ENCODE measurements at places on chromosomes 1 and 21.

- no peak for DNase-seq
These were observed 151.1 kb downstream of the LYPLAL1 start for GRCh38 chr1:219324629-219325367.

- no peak for DNase-seq
These were observed 49.8 kb upstream of the MTF2 start for GRCh38 chr1:93029317-93029716.

DNA sequence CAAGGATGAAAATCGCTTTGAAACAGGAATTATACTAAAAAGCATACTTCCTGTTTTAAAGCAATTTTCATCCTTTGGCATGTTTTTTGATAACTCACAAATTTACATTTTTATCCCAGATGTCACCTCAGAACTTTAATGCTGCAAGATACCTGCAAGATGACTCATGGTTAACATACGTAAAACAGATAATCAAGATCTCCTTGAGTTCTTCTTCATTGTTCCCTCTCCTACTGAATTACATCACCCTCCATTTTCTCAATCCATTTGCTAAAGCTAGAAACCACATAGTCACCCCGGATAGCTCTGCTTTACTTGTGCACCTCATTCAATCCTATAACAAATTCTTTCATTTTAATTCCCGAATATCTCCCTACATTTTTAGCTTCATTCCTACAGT is 1114.2 kb downstream of the PLA2G4A start:
- no peak for DNase-seq

DNA sequence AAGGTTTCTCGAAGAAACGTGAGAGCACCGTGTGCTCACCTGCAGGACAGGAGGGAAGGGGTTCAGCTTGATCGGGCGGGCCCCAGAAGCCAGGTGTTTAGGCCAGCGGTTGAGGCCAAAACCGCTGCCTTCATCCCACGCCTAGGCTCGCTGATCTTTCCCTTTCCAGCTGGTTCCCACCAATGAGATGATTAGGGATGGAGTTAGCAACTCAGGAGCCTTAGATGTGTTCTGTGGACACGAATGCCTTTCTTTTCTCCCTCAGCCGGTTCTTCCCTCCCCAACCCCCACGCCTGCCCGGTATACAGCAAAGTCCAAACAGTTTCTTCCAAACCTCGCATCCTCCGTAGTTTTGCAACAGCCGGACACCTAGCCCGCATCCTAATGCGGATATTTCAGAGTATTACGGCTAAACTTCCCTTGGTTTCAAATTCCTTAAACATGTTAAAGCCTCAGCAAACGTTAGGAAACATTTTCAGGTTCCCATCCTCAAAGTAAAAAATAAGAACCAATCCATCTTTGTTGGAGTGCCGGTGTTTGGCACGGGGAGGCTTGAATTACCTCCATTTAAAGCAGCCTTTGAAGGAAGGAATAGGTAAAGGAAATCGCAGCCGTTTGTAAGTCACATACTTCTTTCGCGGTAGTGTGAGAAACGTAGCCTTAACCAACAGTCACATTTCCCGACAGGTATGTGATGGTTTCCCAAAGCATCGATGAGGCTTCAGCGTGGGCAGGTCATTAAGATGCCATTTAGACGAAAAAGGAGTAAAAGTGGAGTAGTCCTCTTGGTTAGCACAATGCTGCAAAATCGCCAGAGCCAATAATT is 1.1 kb downstream of the LRRC8C start:
- no peak for DNase-seq

DNA sequence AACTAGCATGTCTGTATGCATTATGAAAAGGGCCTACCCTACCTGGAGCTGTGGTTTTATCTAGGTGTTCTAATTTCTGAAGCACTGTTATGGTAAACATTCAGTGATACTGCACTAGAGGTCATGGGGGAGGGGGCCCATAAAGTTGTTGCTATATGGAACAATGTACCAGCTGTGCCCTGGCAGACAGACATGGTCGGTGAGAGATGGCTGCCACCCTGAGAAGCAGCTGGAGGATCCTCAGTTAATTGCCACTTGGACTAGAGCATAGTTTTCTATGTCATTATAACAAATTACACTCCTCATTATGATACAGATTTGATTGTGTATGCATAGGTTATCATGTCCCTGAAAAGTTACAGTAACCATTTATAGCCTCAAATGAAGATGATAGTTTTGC is 45.4 kb downstream of the ILDR2 start:
- no peak for DNase-seq

DNA sequence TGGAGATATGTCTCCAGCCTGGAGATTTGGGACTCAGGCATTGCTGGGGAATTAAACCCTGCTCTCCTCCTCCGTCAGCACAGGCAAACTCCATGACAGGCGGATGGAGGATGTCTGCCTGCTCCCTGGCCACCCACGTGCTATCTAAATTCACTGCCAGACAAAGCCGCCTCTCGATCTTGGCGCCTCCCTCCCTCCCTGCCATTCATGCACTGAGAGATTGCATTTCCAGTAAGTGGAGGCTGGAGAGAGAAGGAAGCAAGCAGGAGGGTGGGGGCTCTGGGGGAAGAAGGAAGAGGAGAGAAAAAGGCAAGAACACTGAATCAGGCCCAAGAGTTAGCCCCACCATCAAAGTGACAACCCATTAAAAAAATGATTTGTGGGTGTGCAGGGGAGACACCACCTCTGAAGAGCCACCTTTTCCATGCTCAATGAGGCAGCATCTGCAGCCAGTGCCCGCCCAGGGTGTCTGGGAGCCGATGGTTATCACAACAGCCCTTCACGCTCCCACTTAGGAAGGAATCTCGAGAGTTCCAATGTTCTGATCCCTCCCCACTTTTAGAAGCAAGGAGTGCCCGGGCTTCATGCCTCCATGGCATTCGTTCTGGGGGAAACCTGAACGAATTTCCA is 183.0 kb downstream of the HIVEP3 start:
- DNase-seq = no peak

GRCh38 chr1:87980494-87980893 is 651.8 kb downstream of the LMO4 start:
- DNase-seq = no peak

DNA sequence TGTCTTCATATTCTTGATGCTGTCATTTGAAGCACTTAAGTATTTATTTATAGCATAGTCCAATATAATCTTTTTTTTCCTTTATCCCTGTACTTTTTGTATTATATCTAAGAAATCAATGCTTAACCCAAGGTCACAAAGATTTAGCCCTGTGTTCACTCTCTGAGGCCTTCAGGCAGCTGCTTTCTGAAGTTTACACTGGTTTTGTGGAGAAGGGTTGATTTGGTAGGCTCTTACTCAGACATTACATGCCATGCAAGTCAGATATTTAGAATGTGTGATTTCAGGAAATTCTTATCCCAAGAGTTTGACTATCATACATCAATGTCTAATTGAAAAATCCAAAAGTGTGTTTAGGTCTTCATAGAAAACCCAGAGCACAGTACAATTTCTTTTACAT is 56.3 kb downstream of the PALMD start:
- no peak for DNase-seq

- DNase-seq = no peak
These were observed 149.3 kb upstream of the WNT4 start for GRCh38 chr1:22292011-22292788.

GRCh38 chr1:17873007-17873675 is 118.0 kb downstream of the ACTL8 start:
- peak; percentile 40 for DNase-seq

DNA sequence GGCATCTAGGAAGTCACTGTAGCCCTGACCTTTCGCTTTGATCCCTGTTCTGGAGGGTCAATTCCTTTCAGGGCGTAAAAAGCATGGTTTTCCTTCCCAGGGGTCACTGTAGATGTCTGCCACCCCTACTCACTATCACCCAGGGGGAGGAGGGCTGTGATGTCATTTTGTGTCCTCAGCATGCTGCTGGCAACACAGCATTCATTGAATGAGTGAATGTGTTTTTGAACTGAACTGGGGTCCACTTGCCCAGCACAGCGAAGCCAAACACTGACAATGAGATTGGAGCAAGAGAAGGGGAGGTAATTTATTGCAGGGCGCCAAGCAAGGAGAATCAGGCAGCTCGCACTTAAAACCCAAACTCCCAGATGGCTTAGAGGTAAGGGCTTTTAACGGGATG is 78.2 kb upstream of the PGBD5 start:
- DNase-seq = no peak
